ENCODE measurements at places on chromosomes 7 and 10.
A peak's percentile ranks its signal among the peaks of the same experiment; 100 is the strongest.

- DNase-seq: peak; percentile 74
These were observed 233.6 kb downstream of the SNX13 start for GRCh38 chr7:17706734-17707133.

DNA sequence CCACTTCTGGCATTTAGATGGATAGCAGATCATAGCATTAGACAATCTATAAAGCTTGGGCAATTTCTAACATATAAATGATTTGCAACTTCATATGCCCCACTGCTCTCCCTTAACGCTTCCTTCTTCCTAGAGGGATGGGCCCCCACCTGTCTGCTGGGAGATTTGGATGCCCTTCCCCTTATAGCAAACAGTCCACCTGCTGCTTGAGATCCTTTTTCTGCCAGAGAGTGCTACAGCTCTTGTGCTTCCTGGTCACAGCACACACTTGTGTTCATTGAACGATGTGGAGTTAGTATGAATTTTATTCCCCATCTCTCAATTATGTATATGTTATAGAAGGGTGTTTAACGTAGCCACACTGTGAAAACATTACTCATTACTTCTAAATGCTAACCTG, 10.4 kb upstream of the PCGF5 start:
- no peak for DNase-seq

- DNase-seq: peak; percentile 17
These were observed 327.7 kb upstream of the NPSR1 start for GRCh38 chr7:34330308-34330707.

DNA sequence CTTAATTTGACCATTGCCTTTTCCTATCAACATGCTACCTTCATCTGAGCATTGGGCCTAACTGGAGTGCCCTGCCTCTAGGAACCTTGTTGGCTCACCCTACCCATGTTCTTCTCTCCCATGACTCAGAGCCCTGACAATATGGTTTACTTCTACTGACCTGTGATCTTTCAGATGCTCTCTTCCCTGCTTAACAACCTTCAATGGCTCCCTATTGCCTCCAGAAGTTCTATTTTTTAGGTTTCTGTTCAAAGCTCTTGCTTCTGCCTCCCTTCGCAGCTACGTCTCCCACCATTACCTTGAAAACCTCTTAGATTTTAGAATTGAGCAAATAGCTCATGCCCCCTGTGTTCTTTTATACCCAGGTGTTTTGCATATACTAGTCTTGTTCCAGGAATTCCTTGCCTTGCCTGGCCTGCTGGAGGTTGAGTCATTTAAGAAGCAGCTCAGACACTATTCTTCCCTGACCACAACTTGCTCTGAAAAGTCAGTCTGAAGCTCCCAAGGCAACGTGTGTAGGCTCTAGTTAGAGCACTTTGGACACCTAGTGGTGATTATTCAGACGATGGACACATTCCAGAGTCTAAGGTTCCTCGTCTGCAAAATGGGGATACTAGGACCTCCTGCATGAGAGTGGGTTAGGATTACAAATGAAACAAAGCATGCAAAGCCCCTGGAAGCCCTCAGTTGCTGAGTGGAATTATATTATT, 64.4 kb upstream of the EMX2 start:
- DNase-seq: peak; percentile 44

DNA sequence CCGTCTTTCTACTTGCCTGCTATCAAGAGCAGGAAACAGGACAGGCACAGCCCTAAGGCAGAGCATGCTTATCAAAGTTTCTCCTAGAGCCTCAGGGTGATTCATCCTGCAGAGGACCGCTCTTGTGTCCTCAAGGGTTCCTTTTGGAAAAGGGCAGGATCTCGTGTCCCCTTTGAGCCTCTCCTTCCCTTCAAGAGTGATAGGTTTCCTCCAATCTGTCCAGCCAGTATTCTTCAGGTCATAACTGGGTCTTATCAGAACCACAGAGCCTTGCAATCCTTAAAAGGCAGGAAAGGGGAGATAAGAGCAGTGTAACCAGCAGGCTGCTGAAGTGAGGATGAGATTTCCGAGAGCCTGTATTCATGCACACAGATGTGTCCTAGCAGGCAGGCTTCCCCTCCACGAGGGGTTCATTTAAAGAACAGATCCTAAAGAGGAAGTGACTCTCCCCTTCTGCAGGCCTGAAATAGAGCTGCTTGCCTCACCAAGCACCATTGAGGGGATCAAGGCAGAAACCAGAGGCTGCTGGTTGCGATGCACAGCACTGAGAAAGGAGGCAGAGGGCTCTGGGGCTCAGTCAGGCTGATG, 90.5 kb upstream of the SVIL start:
- DNase-seq: peak; percentile 52

GRCh38 chr10:35942057-35942456, 300.0 kb upstream of the FZD8 start:
- DNase-seq: peak; percentile 15

DNA sequence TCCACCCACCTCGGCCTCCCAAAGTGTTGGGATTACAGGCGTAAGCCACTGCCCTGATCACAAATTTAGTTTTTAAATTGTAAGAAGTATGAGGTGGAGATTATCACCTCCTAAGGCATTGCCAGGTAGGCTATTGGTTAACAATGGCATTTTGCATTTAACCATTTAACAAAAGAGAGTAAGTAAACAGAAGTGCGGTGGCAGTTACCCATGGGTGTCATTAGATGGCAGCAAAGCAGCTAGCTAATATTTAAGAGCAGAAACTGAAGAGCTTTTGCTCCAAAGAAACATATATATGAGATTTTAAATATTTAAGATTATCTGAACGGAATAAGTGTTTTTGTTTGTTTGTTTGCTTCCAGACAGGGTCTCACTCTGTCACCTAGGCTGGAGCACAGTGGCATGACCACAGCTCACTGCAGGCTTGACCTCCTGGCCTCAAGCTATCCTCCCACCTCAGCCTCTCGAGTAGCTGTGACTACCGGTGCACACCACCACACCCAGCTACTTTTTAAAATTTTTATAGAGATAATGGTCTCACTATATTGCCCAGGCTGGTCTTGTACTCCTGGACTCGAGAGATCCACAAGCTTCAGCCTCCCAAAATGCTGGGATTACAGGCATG, 325.5 kb upstream of the C7orf33 start:
- DNase-seq: no peak

GRCh38 chr7:115208710-115209560, 287.0 kb downstream of the MDFIC start:
- no peak for DNase-seq
